ENCODE measurements at places on chromosomes 5 and 9.

- no peak for DNase-seq
Observed at GRCh38 chr5:131684051-131684450, 49.0 kb upstream of the RAPGEF6 start.

DNA sequence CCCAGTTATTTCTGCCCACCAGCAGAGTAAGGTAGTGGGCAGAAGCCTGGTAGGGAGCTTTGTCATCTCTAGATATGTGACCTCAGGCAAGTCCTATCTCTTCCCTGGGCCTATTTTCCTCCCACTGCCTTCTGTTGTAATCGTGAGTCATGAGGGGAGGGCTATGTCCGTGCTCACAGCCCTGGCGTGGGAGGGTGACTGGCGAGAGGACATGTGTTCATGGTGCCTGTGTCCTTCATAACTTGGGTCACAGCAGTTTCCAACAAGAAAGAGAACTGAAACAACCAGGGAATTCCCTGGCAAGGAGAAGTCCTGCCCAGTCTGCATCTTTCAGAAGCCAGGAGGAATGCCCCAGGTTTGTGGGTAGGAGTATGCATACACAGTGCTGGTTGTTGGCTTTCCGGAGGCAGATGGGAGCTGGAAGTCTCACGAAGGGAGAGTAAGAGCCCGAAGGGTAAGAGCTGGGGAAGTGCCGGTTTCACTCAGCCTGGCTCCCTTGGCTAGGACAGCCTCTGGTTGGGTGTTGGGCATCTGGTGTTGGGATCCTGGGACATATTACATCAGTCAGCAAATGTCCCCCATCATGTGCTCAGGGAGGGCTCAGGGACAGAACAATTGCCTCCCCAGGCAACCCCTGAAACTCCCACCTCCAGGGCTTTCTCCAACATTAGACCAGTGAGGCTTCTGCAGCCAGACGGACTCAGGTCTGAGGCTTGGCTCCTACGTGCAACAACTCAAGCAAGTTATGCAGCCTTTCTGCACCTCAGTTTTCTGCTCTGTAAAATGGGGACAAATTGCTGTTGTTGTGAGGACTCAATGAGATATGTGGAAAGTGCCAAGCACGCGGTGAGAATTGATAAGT, 4.3 kb upstream of the TIFAB start:
- DNase-seq, result no peak

- DNase-seq, result no peak
Observed at GRCh38 chr9:124436320-124436719, 13.9 kb upstream of the ADGRD2 start.

DNA sequence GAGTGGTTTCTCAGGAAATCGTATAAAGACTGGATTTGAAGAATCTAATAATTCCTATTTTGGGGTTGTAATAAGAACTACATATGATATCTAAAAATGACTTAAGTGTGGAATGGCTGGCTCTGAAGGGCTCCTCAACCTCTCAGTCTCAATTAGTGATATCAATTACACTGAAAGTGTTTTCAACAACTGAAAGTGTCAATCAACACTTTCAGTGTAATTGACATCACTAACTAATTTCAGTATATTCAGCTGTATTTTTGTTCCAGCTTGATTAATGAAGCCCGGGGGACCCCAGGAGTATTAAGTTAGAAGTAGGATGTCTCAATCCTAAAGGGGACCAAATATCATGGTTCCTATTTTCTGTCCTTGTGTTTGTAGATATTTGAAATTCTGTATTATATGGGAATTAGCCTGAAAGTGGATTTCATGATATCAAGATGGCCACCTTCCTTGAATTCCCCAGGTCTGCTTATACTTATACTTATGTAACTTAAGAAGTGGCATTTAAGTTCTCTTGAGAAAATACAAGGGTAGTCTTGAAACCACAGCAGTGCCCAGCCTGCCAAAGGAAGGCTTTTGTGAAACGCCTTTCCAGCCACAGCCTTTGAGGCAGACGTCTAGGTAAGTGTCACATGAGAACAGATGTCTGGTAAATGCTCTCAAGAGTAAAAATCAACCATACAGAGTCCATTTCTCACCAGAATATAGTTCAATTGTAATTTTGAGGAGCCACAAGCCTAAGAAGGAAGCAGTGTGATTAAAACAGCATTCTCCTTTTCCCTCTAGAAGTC, 4.6 kb downstream of the BASP1 start:
- DNase-seq, result no peak

DNA sequence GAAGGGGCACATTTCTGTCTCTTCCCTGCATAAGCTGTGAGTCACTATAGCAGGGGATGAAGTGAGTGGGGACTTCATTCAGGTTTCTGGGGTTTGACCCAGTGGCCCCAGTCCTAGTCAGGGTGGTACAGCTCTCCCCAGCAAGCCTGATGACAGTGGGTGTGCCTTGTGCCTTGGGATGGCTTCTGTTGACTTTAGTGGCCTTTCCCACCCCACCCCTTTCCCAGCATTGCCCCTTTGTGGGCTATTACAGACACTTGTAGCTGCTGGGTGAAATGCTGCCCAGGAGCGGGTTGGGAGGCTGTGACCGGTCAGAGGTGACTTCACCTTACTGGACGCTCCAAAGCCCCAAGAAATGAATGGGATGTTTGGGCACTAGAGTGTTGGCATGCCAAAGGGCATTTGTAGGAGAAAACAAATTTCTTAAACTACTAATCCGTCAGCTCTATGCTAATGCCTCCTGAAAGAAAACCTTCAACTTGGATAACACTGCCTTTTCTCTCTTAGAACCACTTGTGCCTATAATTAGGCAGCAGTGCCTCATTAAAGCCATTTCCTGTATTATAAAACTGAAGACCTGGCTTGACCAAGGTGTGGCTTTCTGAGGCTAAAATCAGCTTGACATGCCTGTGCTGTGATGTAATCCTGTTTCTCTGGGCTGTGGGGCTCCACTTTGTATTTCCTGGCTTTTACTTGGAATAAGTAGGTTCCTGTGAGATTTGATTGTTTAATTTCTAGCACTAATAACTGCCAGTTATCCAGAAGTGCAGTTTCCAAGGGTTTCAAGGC, 119.0 kb upstream of the SLC25A48 start:
- DNase-seq, result no peak

DNA sequence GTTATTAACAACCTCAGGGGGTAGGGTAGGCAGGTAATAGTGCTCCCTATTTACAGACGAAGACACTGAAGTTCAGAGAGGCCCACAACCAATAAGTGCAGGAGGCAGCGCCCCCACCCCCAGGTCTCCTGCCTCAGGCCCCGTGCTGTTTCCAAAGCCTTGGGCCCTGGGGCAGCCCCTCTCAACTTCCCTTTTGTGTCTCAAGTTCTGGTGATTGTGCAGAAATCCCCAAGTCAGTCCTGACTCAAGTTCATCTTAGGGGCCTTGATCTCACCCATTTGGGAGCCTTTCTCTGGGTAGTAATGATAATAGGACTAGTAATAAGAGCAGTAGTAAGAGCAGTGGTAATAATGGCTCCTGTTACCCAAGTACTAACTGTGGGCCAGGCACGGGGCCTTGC, 35.5 kb upstream of the ASS1 start:
- DNase-seq, result no peak
